ENCODE measurements at places on chromosomes 13 and 19.

DNA sequence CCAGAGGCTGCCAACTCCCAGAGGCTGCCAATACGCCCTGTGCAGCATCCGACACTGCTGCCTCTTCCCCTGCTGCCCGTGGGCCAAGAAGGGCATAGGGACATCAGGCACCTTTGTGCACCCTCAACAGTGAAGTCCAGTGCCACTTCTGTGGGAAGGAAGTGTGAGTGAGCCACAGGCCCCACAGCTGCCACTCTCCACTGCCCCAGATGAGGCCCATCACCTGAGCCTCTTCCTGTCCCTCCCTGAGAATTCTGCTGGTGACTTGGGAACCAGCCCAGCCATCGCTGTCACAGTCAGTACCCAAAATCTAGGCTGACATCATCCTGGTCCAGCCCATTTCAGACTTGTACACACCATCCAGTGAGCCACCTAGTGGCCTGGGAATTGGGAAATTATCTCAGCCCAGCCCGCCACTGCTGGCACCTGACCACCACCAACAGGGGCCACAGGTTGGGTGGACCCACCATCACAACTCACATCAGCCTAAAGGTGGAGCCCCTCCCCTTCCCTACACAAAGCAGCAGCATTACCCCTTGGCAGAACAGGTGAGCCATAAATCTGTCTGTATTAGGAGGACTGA, 733.9 kb upstream of the KLHL1 start:
- no peak for DNase-seq

DNA sequence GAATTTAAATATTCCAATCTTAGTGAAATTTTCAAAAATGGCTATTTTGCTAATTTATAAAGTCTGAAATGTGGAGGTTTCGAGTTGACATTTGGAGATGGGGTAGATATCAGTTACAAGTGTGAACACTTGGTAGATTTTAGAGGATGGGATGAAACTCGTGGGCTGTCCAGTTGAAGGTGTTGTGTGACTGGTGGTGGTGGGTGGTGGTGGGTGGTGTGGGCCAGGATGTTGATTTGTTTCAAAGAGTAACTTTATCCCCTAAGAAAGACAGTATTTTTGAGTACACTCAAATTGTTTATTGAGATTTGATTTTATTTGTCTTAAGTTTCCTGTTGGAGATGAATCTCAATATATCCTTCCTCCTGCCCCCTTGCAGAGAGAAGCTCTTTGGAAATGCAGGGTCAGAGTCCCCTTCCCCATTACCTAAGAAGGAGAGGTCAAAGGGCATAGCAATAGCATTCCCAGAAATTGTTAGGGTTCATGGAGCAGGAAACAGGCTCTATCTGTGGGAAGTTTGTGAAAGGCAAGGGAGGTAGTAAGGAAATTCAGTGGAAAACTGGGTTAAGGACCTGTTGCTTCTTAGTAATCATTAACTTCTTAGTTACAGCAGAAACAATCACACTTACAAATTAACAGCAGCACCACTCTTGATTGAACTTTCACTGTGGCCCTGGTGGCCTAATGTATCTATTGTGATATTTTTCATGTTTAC, 133.6 kb upstream of the RNF113B start:
- DNase-seq: no peak

DNA sequence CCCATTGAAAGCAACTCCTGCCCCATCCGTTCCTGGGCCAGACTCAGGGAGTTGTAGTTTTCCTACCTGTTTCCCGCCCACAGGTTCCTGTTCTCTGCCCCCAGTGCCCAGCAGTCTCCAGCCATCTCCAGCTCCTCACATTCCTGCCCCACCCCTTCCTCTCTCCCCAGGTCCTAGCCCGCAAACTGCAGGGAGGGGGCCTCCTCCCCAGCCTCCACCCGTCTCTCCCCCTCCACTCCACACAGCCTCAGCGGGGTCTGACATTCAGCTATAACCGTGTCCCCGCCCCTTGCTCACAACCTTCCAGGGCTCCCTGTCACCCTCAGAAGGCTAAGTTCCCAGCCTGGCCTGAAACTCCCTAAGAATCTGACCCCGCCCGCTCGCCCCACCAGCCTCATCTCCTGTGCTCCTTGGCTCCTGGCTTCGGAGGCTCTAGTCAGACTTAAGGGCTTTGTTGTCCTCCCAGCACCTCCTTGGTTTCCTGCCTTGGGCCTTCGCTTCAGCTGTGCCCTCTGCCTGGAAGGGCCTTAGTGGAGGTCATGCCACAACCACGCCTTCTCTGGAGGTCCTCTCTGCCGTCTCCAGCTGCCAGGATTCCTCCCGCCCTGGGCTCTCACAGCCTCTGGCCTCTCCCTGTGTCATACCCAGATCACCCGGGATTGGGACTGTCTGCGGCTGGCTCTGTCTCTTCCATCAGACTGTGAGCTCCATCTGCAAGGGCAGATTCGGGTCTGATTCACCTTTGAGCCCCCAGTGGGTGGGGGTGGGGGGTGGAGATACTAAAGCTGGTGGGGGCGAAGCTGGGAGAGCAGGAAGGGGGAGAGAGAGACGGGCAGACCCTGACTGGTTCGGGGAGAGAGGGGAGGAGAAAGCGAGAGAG, 5.1 kb upstream of the SPACA6 start:
- no peak for DNase-seq

- no peak for DNase-seq
Measured at GRCh38 chr13:48281556-48281955, 22.0 kb upstream of the RB1 start.

DNA sequence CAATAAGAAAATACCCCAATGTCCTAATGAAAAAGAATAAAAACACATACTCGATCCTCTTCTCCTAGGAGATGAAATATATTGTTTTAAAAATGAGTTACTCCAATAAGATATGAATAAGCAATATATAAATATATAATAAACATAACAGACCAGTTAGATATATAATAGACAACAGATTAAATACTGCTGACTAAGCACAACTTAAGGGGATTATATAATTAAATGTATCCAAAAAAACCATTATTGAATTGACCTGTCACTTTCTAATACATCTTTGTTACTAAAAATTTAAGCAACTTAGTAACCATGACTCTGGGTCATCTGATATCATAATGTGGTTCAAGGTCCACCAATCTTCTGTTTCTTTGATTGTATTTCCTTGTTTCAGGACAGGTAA, 14.0 kb upstream of the ZNF780B start:
- no peak for DNase-seq

DNA sequence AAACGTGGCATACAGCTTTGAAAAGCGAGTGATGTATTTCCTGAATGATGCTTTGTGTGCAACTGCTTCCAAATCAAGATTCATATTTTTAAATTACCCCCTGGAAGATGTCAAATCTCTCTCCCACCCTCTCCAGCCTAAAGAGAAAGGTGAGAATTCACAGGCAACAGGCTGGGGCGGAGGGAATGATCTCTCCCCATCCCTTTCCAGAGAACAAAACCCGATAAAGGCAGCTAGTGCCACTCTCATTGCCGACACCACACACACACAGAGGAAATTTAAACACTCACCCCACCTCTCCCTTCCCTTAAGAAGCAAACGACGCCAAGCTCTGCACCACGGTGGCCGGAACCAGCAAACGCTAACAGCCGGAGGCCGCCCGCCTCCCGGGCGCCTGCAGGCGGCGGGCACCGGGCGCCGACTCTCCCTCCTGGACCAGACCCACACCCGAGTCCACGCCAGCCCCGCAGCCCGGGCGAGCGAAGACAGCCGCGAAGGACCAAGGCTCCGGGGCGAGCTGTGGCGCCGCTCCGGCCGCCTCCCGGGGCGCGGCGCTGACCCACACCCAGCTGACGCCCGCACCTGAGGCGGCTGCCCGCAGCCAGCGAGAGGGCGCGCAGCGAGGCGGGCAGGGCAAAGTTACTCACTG, 477 bp downstream of the LNX2 start:
- peak; percentile 27 for DNase-seq

DNA sequence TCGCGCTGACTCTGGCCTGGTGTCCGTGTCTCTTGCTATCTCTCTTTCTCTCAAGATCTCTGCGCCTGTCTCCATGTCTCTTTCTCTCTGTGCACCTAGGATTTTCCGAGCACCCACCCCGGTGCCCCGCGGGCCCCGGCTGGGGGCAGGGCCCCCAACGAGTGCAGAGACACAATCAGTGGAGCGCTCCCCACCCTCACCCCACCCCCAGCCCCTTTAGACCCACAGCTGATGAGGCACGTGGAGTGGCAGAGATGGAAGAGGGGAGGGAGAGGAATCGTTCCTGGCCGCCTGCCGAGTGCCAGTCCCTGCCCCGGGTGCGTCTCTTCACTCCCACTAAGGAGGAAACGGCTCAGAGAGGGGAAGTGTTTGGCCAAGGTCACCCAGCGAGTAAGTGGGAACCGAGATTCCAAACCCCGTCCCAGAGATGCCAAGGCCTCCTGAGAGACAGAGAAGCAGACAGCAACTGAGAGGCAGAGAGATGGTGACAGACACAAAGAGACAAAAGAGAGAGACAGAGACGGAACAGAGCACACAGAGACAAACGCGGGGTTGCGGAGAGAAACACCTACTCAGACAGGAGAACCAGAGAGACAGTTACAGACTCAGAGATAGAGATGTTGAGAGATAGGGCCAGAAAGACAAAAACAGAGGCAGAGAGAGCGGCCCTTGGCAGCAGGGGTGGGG, 626 bp upstream of the BCL3 start:
- DNase-seq: peak; percentile 49

DNA sequence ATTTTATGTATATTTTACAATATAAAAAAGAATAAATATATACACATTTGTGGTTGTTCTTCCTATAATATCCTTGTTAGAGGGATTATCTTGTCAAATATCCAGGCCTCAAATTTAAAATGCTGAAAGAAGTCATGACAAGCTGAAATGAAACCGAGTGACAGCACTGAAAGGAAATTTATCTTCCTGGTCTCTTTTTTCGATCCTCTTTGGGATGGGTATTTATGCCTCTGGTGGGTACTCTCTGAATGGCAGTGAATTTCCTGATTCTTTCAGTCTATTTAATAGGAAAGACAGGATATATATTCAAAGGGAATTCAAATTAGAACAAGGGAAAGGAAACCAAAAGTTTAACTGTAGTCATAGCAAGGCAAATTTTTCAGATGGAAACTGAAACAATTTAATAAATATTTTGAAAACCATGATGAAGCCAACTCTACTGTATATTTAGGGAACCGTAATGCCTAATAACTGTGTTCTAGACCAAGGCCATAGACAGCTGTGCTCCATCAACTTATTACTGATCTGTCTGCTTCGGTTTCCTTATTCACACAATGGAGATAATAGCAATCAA, 97.9 kb downstream of the DLEU7 start:
- no peak for DNase-seq

DNA sequence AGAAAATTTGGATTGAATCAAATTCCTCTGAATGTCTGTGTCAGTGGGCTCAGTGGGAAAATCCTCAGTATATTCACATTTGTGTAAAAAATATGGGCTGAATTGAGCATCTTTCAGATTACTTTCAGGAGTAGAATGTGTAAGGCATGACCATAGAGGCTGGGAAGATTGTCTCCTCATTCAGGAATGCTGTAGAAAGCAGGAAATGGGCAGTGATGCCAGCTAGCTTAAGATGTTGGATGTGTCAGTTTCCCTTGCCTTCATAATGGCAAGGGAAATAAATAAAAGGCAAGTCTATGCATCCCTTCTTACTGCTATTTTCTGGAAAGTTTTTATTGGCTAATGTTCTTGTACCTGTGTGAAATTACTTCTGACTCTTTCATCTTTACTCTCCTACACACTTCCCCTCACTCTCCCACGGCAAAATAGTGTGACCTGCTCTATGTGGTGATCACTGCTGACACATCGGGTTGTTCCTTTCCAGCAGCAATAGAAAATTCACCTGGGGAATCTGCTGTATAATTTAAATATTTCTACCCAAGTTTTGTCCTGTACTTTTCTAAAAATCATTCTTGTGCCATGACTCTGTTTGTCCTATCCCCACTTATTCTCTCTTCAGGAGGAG, 103.2 kb downstream of the LMO7 start:
- no peak for DNase-seq

- no peak for DNase-seq
Measured at GRCh38 chr13:98454389-98454881, 122.5 kb downstream of the STK24 start.

GRCh38 chr19:1507763-1508506, 4.9 kb downstream of the ADAMTSL5 start:
- peak; percentile 93 for DNase-seq
